ENCODE measurements at places on chromosomes 5 and 9.

GRCh38 chr9:129278391-129279237, 100.6 kb upstream of the IER5L start:
- H3K36me3 ChIP-seq: no peaks in the 10 kb centered on the region
- peak; percentile 20 for DNase-seq
- no peak overlapping the region for H3K4me3 ChIP-seq
- H3K27me3 ChIP-seq: no peaks in the 10 kb centered on the region
- no peak overlapping the region for H3K27ac ChIP-seq

DNA sequence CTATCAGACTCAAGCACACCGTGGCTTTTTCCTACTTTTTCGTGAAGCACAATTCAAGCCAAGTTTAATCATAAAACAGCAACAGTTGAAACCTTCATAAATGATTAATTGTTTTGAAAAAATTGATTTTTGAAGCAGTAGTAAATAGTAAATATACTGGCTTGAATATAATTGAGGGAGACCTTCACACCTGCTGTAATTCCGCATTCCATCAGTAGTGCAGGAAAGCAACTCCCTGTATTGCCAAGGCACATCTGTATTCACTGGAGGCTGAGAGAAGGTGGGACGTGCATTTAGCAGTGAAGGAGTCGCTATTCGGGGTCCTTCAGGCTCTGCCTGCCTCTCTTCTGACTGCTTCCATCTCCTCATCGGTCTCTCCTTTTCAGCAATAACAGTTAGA, 203.8 kb downstream of the ZSWIM6 start:
- DNase-seq: no peak
- no peaks in the 10 kb centered on the region for H3K27me3 ChIP-seq
- no peak overlapping the region for H3K27ac ChIP-seq
- peaks cover 4% of the 10 kb centered on the region for H3K36me3 ChIP-seq

GRCh38 chr5:95352691-95353090, 38.5 kb upstream of the FAM81B start:
- H3K4me3 ChIP-seq: no peak overlapping the region
- no peak overlapping the region for H3K27ac ChIP-seq
- no peaks in the 10 kb centered on the region for H3K27me3 ChIP-seq
- H3K36me3 ChIP-seq: no peaks in the 10 kb centered on the region
- no peaks in the 10 kb centered on the region for H3K4me1 ChIP-seq

DNA sequence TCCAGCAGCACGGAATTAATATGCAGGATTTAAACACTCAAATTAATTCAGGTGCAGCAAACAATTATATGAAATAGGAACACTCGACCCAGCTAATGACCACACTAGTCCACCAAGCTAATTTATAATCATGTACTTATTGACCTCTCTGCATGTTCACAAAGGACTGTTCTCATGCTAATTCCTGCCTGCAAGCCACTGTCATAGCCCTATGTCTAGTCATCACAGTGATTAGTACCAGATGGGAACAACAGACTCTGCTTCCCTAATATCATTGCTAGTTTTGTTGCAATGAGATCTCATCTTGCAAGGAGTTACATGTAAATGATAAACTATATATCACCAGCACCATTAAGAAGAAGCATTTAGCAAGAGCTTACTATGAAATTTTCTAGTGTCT, 553.0 kb upstream of the GRAMD2B start:
- no peaks in the 10 kb centered on the region for H3K27me3 ChIP-seq
- DNase-seq: no peak
- H3K27ac ChIP-seq: no peak overlapping the region
- H3K4me3 ChIP-seq: no peak overlapping the region
- H3K4me1 ChIP-seq: no peaks in the 10 kb centered on the region

GRCh38 chr9:33139421-33140228, 27.5 kb downstream of the B4GALT1 start:
- H3K36me3 ChIP-seq: no peaks in the 10 kb centered on the region
- peaks cover 92% of the 10 kb centered on the region for H3K4me1 ChIP-seq
- DNase-seq: peak; percentile 49
- H3K27ac ChIP-seq: peak overlapping the region; percentile 12
- H3K27me3 ChIP-seq: no peaks in the 10 kb centered on the region
- H3K4me3 ChIP-seq: no peak overlapping the region

GRCh38 chr5:79512471-79513307, 1.2 kb downstream of the HOMER1 start:
- peaks cover 12% of the 10 kb centered on the region for H3K4me1 ChIP-seq
- no peaks in the 10 kb centered on the region for H3K36me3 ChIP-seq
- peak overlapping the region; percentile 88 for H3K27ac ChIP-seq

- no peaks in the 10 kb centered on the region for H3K27me3 ChIP-seq
- peaks cover 9% of the 10 kb centered on the region for H3K4me1 ChIP-seq
- no peaks in the 10 kb centered on the region for H3K36me3 ChIP-seq
- no peak overlapping the region for H3K27ac ChIP-seq
- DNase-seq: no peak
- H3K4me3 ChIP-seq: no peak overlapping the region
Observed at GRCh38 chr5:39498278-39498952, 73.6 kb upstream of the DAB2 start.

- no peaks in the 10 kb centered on the region for H3K36me3 ChIP-seq
- no peak overlapping the region for H3K4me3 ChIP-seq
- DNase-seq: no peak
- no peaks in the 10 kb centered on the region for H3K27me3 ChIP-seq
Observed at GRCh38 chr5:141434006-141434405, 3.7 kb downstream of the PCDHGA12 start.

DNA sequence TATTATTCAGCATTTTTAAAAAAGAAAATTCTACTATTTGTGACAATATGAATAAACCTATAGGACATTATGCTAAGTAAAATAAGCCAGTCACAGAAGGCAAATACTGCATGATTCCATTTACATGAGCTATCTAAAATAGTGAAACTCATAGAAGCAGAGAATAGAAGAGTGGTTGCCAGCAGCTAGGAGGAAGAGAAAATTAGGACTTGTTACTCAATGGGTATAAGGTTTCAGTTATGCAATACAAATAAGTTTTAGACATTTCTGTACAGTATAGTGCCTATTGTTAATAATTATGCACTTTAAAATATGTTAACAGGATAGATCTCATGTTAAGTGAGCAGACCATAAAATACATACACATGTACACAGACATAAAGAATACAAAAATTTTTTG, 73.8 kb upstream of the SPINK5 start:
- H3K27ac ChIP-seq: no peak overlapping the region
- H3K27me3 ChIP-seq: no peaks in the 10 kb centered on the region
- H3K4me3 ChIP-seq: no peak overlapping the region
- no peak for DNase-seq
- H3K4me1 ChIP-seq: no peaks in the 10 kb centered on the region

- no peak overlapping the region for H3K27ac ChIP-seq
- H3K4me1 ChIP-seq: peaks cover 4% of the 10 kb centered on the region
- no peak overlapping the region for H3K4me3 ChIP-seq
- no peaks in the 10 kb centered on the region for H3K27me3 ChIP-seq
Observed at GRCh38 chr5:132184588-132184987, 43.1 kb downstream of the P4HA2 start.

- no peaks in the 10 kb centered on the region for H3K27me3 ChIP-seq
- no peak for DNase-seq
Observed at GRCh38 chr9:10674586-10674985, 61.8 kb upstream of the PTPRD start.

DNA sequence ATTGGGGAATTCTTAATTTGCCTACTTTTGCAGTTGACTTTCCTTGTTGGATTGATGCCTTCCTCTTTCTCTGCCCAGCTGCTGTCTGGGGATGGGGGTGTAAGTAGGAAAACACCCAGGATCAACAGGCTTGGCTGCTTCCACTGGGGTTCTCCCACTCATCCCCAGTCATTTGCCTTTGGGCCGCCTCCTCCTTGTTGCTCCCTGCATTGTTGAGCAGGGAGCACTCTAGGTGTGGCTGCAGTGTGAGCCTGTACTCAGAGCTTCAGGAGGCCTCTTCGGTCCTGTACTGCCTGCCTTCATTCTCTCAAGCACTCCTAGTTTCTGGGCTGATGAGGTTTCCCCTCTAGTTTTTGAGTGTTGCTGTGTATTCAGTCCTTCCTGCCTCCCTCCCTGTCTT, 12.1 kb downstream of the RHOBTB3 start:
- H3K4me1 ChIP-seq: no peaks in the 10 kb centered on the region
- no peak overlapping the region for H3K27ac ChIP-seq
- H3K27me3 ChIP-seq: no peaks in the 10 kb centered on the region
- H3K4me3 ChIP-seq: no peak overlapping the region
- no peak for DNase-seq
- H3K36me3 ChIP-seq: no peaks in the 10 kb centered on the region

- H3K27me3 ChIP-seq: no peaks in the 10 kb centered on the region
- H3K4me1 ChIP-seq: peaks cover 36% of the 10 kb centered on the region
- peak overlapping the region; percentile 99 for H3K27ac ChIP-seq
- H3K4me3 ChIP-seq: peak overlapping the region; percentile 85
Observed at GRCh38 chr5:179623906-179624741, 653 bp upstream of the HNRNPH1 start.

- H3K4me3 ChIP-seq: no peak overlapping the region
- H3K27ac ChIP-seq: no peak overlapping the region
- no peaks in the 10 kb centered on the region for H3K27me3 ChIP-seq
- no peak for DNase-seq
Observed at GRCh38 chr5:72314571-72315172, 5.4 kb downstream of the MRPS27 start.

GRCh38 chr9:71446106-71446472, 322.2 kb downstream of the CEMIP2 start:
- H3K36me3 ChIP-seq: no peaks in the 10 kb centered on the region
- peaks cover 6% of the 10 kb centered on the region for H3K4me1 ChIP-seq
- DNase-seq: no peak
- H3K27ac ChIP-seq: no peak overlapping the region

DNA sequence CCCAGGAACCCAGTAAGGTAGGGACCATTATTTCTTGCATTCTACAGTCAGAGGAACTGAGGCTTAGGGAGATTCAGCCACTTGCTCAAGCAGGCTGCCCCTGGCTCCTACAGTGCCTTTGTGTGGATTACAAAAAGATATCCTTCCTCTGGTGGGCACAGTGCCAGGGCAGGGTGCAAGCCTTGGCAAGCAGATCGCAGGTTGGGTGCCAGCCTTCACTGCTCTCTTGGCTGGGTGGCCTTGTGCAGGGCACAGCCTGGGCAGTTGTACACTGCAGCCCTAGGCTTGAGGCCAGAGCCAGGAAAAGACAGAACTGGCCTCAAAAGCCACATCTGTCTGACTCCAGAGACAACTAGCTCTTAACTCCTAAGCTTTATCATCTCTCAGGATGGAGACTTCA, 15.0 kb downstream of the DOCK2 start:
- peaks cover 41% of the 10 kb centered on the region for H3K4me1 ChIP-seq
- H3K36me3 ChIP-seq: no peaks in the 10 kb centered on the region
- no peak overlapping the region for H3K27ac ChIP-seq
- no peaks in the 10 kb centered on the region for H3K27me3 ChIP-seq

GRCh38 chr5:170632266-170632984, 128.6 kb downstream of the KCNIP1 start:
- H3K36me3 ChIP-seq: no peaks in the 10 kb centered on the region
- no peaks in the 10 kb centered on the region for H3K27me3 ChIP-seq
- H3K4me1 ChIP-seq: peaks cover 18% of the 10 kb centered on the region
- no peak overlapping the region for H3K27ac ChIP-seq
- no peak overlapping the region for H3K4me3 ChIP-seq

GRCh38 chr5:38258319-38259061, at the start of gene EGFLAM:
Gene EGFLAM (plus strand): TSS chr5:38258559. CDS start chr5:38258755, 196 bp downstream.
- H3K27me3 ChIP-seq: no peaks in the 10 kb centered on the region
- peaks cover 17% of the 10 kb centered on the region for H3K4me1 ChIP-seq

DNA sequence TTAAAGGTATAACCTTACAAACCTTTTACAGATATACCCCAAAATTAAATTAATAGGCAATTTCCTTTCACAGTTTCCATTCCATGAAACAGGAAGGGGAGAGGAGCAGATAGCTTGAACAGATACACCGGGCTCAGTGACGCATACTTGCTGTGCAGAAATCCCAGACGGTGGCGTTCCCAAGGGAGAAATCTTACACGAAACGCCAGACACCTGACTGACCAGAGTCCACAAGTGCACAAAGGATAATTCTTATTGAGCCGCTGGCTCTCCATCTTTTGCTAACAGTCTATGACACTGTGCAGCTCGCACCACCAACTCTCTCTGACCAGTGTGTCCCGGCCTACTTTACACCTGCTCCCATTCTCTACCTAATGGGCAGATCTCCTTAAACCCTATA, 37.4 kb downstream of the PTCH1 start:
- H3K4me1 ChIP-seq: peaks cover 5% of the 10 kb centered on the region
- H3K4me3 ChIP-seq: no peak overlapping the region
- no peaks in the 10 kb centered on the region for H3K27me3 ChIP-seq
- H3K27ac ChIP-seq: no peak overlapping the region
- peaks cover 60% of the 10 kb centered on the region for H3K36me3 ChIP-seq

DNA sequence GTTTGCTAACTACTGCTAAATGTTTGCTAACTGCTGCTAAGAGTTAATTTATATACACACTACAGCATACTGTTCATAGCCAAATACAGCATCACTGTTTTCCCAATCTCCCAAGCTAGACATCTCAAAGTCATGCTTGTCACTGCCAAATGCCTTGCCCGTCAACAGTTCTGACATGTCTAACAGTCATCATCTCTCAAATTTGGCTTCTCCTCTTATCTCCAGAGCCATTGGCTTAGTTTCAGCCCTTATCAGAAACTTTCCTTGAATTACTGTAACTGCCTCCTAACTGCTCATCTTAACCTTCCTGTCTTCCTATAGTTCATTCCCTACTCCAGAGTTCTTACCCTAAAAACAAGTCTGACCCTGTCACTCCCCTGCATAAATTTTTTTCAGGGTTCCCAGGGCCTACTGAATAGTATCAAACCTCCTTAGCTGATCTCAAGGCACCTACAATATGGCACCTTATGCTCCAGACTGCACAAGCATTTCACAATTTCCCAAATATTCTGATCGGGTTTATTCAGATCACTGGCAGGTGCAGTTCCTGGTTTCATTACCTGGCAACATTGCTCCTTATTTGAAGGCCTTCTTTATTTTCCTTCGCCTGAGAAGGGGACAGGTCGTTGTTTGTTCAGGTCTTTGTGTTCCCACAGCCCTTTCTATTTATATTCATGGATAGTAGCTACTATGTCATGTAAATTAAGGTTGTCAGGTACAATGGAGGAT, 55.9 kb upstream of the ANKRD55 start:
- DNase-seq: no peak
- no peaks in the 10 kb centered on the region for H3K27me3 ChIP-seq

- H3K27ac ChIP-seq: no peak overlapping the region
- H3K4me3 ChIP-seq: no peak overlapping the region
- no peaks in the 10 kb centered on the region for H3K27me3 ChIP-seq
- peaks cover 77% of the 10 kb centered on the region for H3K36me3 ChIP-seq
Observed at GRCh38 chr5:134576386-134577021, 51.0 kb downstream of the JADE2 start.

- H3K27ac ChIP-seq: no peak overlapping the region
- H3K4me1 ChIP-seq: no peaks in the 10 kb centered on the region
- DNase-seq: no peak
Observed at GRCh38 chr9:27673641-27674040, 100.4 kb upstream of the C9orf72 start.

GRCh38 chr9:133142684-133143622, 20.8 kb downstream of the GBGT1 start:
- H3K36me3 ChIP-seq: no peaks in the 10 kb centered on the region
- H3K27me3 ChIP-seq: no peaks in the 10 kb centered on the region
- peak overlapping the region; percentile 31 for H3K27ac ChIP-seq
- DNase-seq: peak; percentile 57

All from upper lobe of left lung (tissue), 6 donors.